Hematopoietic multipotent progenitor cell treated with erythropoietin and hydrocortisone succinate and interleukin-3 and kit ligand, for 4 days (in vitro differentiated cells): ENCODE measurements at places on chromosomes 11 and 22.
A peak's percentile ranks its signal among the peaks of the same experiment; 100 is the strongest.

GRCh38 chr11:35388061-35388460, 31.3 kb downstream of the SLC1A2 start:
- no peak for DNase-seq

GRCh38 chr11:111299101-111300026, 1.0 kb downstream of the POU2AF3 start:
- peak; percentile 26 for DNase-seq

GRCh38 chr11:59272771-59273372, 60.1 kb upstream of the MPEG1 start:
- DNase-seq, result no peak

DNA sequence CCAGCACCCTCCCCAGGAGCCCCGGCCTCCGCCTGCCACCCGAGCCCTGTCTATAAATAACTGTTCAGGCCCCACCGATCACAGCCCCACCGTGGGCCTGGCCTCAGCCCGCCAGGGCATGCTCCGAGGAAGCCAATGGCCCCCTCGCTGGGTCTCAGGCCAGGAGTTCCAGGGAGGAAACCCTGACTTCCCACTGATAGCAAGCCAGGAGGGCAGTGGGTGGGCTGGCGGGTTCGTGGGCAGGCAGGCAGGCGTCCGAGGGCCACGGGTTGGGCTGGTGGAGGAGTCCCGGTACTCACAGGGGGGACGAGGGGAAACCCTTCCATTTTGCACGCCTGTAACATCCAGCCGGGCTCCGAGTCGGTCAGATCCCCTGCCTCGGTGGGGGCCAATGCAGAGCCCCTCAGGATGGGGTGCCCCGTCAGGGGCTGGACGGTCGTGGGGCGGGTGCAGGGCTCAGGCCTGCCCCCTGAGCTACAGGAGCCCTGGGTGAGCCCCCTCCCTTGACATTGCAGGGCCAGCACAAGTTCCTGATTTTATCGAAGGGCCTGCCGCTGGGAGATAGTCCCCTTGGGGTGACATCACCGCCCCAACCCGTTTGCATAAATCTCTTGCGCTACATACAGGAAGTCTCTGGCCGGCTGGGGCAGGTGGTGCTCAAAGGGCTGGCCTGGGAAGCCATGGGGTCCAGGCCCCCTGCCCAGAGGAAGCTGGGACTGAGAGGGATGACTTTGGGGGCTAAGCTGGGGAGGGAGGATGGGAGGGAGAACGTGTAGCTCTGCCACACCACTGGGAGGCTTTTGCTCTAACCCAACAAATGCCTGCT, at the start of gene SPI1:
SPI1 (minus strand) TSS at position 538 of the 826 bp plus-strand sequence; CDS start at position 344, 194 bp downstream.
- peak; percentile 98 for DNase-seq

DNA sequence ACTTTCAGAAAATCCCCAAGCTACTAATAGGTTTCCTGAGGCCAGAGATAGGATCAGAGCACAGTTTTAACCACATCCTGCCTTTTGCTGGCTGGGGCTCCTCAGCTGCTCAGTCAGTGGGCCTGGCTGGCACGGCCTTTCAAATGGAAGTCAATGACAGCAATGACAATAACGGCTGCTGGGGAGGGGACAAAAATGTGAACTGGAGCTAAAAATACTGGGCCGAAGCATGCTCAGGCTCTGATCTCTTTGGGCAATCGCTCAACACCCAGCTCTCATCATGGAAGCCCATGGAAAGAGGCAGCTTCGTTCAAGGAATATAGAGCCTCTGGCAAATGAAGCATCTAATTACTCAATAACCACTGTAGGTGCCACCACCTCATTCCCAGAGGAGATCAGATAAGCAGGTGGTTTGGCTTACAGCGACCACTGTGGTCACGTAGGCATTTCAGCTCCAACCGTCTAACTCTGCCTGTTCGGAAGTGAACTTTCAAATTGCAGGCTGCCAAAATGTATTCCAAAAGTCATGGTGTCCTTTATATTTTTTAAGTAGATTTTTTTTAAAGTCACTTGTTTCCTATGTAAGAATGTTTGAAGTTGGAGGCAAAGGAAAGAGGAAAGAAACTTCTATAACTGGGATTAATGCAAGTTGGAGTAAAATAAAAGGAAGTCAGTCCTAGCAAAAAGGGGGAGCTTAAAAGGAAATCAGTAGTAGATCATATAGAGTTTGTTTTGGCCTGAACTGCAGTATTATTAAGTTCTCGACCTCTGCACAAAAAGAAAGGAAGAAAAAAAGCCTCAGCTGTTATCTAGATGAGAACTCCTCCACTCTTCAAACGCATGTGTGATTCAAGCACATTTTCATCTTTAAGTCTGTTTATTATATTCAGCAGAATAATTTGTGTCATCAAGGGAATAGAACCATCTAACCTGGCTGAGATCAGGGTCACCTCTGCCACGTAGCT, 14.1 kb downstream of the WT1 start:
- DNase-seq, result peak; percentile 97

- no peak for DNase-seq
Observed at GRCh38 chr11:44525473-44526252, 39.8 kb upstream of the CD82 start.

DNA sequence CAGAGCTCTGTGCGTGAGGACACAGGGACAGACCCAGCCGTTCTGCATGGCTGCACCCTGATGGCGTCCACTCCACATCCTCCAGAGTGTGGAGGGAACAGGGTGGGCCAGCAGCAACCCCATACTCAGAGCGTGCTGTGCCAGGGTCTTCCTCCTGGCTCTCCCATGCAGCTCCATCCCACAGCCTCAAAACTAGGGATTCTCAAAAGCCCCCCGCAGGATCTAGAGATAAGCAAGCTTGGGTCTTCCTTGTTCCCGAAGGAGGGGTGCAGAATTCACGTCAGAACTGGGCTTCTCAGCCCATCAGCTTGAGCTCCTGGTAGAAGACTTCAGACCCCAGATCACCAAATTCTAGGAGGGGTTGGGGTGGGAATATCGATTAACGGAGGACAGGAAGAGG, 858.8 kb downstream of the TBC1D22A start:
- no peak for DNase-seq

GRCh38 chr11:35343033-35343598, 76.2 kb downstream of the SLC1A2 start:
- DNase-seq, result peak; percentile 60

GRCh38 chr11:117913736-117914397, 15.3 kb downstream of the TMPRSS13 start:
- no peak for DNase-seq

- DNase-seq, result no peak
Observed at GRCh38 chr22:35605851-35606481, 11.2 kb downstream of the MB start.

DNA sequence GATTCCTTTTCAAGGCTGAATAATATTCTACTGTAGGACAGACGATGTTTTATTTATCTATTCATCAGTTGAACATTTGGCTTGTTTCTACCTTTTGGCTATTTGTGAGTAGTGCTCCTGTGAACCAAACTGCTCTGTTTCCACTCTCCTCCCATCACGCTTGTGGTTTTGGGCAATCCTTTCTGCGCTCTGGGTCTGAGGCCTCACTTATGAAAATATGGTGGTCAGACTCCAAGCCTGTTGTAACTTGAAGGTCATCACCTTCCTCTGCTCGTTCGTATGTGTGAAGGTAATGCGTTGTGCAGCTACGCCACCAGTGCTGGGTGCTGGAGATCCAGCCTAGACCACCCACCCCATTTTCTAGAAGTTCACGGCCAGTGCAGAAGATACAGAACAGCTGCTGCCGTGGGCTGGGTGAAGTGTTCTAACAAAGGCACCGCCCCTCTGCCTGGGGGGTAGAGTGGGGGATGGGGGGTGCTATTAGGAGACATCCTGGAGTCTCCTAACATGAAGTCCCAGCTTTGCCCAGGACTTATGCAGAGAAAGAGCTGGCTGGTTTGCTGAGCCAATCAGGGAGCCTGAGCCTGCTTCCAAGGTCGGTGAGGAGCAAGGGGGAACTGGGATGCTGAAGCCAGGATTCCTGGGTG, 21.0 kb downstream of the PTPN5 start:
- no peak for DNase-seq

DNA sequence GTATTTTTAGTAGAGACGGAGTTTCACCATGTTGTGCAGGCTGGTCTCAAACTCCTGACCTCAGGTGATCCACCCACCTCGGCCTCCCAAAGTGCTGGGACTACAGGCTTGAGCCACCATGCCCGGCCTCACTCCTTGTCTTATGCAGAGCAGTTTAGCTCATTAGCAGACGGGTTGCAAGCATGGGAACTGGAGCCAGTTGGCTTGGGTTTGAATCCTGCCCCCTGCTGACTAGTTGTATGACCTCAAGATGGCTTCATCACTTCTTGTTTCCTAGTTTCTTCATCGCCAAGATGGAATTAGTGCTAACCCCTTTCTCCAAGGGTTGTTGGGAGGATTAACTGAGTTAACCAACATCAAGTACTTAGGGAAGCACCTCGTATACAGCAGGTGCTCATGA, 23.4 kb upstream of the RASD2 start:
- DNase-seq, result no peak

GRCh38 chr11:64341851-64342791, 2.1 kb downstream of the CCDC88B start:
- peak; percentile 96 for DNase-seq

- no peak for DNase-seq
Observed at GRCh38 chr11:113828191-113828590, 47.2 kb downstream of the USP28 start.

- DNase-seq, result no peak
Observed at GRCh38 chr11:111945198-111945597, 8.1 kb downstream of the DIXDC1 start.

- no peak for DNase-seq
Observed at GRCh38 chr11:64067230-64067993, 31.7 kb downstream of the FLRT1 start.

DNA sequence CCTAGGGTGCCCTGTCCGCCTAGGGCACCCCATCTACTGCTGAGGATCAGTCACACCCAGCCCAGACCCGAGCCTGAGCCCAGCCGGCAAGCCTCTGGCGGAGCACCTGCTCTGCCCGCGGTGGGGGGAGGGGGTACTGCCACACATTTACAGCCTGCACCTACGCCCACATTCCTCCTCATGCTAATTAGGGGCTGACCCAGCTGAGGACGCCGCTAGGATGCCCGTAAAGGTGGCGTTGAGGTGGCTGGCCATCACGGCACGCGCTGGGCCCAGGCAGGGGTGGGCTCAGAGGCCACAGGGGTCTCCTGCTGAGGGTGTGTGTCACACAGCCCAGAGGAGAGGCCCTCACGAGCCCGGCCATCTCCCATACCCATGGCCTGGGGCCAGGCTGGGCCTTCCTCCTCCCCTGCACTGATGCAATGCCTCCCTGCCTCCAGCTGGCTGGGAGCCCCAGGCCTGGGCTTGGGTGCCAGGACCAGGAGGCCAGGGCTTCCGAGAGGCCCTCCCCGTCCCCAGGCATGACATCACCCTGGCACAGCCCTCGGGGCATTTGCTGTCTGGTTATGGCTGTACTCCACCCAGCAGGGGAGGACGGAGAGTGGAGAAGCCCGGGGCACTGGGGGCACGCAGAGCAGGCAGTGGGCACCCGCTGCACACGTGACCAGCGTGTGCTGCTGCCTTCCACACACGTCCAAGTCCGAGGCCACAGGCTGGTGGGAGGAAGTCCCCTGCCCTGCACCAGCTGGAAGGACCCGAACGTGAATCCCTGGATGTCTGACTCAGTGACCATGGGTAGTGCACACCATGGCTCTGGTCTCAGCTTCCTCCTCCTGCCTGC, 12.7 kb downstream of the DUSP8 start:
- no peak for DNase-seq

DNA sequence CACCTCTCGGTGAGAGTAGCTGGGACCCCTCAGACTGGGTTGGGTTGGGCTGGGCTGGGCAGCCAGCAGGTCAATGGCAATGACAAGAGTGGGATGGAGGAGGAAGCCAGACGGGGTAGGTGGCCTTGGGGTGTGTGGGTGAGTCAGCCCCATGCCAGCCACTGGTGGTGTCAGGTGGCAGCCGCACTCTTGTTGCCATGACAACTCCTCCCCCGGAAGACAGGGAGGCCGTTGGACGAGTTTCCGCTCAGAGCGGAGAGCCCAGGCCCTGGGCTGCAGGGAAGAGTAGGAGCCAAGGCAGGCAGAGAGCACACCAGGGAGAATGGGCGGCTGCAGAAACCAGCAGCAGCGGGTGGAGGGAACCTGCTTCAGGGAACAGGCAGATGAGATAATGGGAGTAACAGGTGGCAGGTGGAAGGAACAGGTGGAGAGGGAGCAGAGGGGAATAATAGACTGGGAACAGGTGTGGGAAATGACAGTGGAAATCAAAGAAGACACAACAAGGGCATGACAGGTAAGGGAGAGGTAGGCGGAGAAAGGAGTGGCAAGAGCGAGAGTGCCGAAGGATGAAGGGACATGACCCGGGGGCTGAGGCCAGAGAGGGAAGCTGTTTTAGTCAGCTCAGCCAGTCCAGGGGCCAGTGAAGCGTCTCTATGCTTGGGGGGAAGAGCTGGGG, 8.7 kb downstream of the SPTBN2 start:
- peak; percentile 66 for DNase-seq

DNA sequence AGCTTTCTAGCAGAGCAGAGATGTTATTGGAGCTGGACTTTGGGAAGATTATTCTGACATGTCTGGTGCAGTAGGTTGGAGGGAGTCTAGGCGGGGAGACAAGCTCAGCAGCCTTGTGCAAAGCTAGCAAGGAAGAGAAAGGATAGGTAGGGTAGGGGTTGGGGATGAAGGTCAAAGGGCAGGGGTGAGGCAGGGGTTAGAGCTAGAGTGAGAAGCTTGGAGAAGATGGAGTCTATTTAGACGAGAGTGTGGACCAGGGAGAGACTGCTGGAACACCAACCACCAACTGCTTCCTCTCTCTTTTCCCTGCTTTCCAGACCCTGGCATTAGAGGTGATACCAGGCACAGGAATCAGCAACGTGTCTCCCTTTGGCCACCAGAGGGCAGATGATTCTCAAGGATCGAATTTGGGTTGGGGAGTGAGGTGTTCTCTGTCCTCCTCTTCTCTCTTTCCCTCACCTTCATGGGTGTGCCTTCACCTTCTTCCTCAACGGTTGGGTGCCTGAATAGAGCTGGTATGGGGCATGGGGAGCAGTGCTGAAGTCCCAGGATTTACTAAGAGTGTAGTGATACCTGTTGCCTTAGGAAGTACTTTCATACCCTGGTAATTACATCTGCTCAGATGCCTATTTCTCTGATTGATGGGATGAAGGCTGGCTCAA, 1.8 kb upstream of the MARK2 start:
- DNase-seq, result peak; percentile 88
